ENCODE measurements at places on chromosomes 5 and 9.
A peak's percentile ranks its signal among the peaks of the same experiment; 100 is the strongest.

GRCh38 chr9:111561165-111561719 lies 36.3 kb downstream of the ZNF483 start:
- DNase-seq: no peak

DNA sequence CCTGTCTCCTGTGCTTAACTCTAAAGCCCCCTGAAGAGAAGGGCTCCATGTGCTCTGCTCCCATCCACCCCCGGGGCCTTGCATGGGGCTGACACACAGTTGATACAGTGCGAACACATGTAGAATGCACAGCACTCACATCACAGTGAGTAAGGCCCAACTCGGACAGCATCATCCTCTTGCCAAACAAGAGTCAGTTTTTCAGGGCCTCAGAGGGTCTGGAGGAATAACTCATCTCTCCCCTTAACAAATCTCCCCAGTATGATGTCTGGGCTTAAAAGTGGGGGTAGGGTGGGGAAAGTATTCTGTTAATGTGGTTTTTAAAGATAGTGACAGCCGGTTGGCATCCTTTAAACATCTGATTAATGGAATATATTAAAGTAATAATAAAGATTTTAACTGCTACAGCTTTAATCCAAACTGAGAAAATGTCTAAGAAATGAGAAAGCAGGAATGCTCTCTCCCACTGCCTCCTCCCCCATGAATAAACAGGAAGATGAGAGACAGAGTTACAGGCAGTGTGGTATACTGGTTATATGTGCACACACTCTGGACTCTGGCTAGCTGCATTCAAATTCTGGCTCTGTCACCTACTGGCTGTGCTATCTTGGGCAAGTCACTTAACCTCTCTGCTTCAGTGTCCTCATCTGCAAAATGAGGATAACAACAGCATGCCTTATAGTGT lies 22.5 kb downstream of the APBA1 start:
- no peak for DNase-seq

DNA sequence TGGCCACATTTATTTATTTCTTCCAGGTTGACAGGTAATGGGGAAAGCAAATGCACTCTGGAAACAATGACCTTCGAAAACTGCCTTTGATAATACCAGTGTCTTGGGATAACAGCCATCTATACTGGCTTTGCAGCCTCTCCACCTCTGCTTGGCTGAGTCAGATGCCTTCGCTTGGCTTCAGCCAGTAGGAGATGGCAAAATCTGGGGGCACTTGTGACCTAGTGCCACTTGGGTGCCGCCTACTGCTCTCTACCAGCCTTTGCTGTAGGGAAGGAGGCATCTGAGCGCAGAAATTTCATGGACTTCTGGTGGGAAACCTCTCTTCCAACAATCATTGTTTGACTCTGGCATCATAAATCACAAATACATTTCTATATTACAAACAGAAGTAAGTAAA lies 21.8 kb downstream of the FYB1 start:
- DNase-seq: no peak

- no peak for DNase-seq
Observed at GRCh38 chr5:31573494-31574142, 41.5 kb downstream of the C5orf22 start.

GRCh38 chr9:136546697-136547501 lies 1.1 kb upstream of the NOTCH1 start:
- DNase-seq: peak; percentile 80

GRCh38 chr9:105978826-105979225 lies 284.5 kb downstream of the TMEM38B start:
- no peak for DNase-seq

GRCh38 chr5:471750-472058 lies 28.7 kb downstream of the EXOC3 start:
- DNase-seq: no peak

- DNase-seq: no peak
Observed at GRCh38 chr5:147509041-147509709, 693 bp downstream of the DPYSL3 start.

GRCh38 chr9:6575324-6576034 lies 70.0 kb downstream of the GLDC start:
- no peak for DNase-seq

- no peak for DNase-seq
Observed at GRCh38 chr5:133932441-133933168, 35.8 kb downstream of the C5orf15 start.

- DNase-seq: no peak
Observed at GRCh38 chr5:76213858-76214257, 130.7 kb downstream of the SV2C start.

- no peak for DNase-seq
Observed at GRCh38 chr5:32908641-32909040, 197.5 kb downstream of the NPR3 start.

DNA sequence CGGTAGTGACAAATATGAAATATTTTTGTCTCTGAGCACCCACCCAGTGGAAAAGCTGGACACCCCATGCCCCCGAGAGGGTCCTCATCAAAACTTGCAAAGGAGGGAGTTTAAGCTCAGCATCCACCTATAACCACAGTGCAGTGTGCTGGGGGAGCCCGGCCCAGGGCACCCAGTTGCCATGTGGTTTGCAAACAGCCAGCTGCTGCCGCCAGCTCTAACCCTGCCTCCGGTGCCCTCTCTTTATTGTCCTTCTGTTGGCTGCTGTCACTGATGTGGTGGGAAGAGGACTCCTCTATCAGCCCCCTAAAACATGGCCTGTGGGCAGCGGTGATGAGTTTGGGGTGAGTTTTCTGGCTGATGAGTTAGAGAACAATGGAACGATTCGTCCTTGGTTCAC lies 160.9 kb upstream of the MVB12B start:
- no peak for DNase-seq

DNA sequence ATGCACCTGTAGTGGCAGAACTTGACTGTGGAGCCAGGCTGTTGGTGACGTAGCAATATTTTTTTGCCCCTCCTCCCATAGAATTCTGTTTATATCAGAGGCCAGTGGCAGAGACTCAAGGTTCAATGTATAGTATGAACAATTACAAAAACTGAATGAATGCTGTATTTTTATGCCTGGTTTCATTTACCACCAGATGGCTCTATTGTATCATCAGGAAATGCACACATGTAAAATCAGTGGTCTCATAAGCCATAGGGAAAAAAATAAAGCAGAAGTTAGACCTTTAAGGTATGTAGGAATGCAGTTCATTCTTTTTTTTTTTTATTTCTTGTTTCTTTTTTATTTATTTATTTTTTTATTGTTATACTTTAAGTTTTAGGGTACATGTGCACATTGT lies 43.6 kb downstream of the CCDC192 start:
- peak; percentile 55 for DNase-seq

DNA sequence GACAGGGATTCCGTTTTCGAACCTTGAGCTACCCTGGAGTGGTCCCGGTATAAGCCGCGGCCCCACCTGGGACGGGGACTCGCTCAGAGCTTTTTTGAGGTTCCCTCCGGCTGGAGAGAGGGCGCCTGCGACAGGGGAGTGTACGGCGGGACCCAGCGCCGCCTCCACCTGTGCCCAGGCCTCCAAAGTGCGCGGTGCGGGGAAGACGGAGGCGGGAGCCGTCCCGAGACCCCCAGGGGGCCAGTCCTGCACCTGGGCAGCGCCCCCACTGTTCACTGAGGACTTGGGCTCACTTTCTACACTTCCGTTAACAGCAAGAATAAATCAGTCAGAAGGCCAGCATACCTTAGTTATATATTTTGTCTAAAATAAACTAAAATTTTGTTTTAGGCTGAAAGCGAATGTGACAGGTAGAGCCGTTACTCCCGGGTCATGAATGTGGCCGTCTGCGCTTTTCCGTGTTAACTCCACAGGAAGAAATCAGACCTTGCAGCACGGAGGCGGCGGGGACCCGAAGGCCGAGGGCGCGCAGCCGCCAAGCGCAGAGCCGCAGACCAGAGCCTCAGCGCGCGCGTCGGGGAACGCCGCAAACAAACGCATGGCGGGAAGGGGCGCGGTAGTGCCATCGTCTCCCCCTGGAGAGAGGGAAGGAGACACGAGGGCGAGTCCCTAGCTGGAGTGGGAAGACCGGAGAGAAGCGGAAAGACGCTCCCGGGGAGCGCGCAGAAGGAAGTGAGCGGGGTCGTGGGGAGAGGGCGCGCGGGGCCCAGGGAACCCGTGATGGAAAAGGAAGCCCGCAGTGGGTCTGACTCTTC lies 14.1 kb downstream of the TRIM7 start:
- DNase-seq: no peak

- no peak for DNase-seq
Observed at GRCh38 chr9:134058716-134059115, 9.1 kb downstream of the BRD3 start.

- no peak for DNase-seq
Observed at GRCh38 chr9:82912645-82913044, 150.3 kb downstream of the RASEF start.

DNA sequence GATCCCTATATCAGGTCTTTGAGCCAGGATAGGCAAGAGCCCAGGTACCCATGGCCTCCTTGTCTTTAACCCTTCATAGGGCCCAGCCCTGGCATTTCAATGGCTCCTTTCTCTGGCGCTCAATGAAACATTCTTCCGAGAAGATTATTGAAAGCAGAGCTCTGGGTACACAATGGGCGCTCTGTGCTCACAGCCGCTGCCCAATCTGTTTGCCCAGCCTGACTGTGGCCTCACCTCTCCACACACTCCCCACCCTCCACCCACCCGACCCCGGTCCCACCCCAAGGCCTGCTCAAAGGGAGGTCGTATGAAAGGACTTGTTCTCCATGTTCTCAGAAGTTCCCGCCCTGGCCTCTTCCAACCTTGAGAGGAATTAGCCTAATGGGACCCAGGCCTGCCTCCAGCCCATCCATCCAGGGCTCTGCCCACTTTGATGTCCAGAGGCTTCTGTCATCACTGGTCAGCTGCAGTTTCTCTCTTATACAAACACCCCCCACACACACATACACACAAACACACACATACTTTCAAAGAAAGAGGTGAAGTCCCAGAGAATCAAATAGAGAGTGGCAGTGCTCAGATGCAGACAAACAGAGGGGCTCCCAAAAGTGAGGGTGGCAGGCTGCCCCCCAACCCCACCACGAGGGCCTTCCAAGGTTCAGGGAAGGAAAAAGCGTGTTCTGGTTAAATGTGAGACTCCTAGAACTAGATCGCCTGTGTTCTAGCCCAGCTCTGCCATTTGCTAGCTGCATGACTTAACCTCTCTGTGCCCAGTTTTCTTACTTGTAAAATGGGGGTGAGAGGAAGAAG lies 5.1 kb upstream of the ARSI start:
- no peak for DNase-seq

- DNase-seq: peak; percentile 33
Observed at GRCh38 chr5:108655750-108656450, 91.8 kb upstream of the FER start.

GRCh38 chr9:107683566-107683965 lies 194.0 kb upstream of the KLF4 start:
- no peak for DNase-seq

GRCh38 chr9:107274953-107275422 lies 8.1 kb upstream of the RAD23B start:
- peak; percentile 42 for DNase-seq

DNA sequence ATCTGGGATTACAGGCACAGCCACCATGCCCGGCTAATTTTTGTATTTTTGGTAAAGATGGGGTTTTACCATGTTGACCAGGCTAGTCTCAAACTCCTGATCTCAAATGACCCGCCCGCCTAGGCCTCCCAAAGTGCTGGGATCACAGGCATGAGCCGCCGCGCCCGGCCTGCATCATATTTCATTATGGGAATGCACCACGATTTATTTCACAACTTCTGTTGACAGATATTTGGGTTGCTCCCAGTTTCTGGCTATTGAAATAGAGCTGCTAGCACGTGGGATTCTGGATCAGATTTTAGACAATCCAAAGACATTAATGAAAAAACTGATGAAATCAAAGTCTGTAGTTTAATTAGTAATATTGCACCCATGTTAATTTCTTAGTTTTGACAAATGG lies 48.4 kb upstream of the FUBP3 start:
- DNase-seq: no peak

- DNase-seq: no peak
Observed at GRCh38 chr9:84939774-84940173, 270.2 kb downstream of the NTRK2 start.

- DNase-seq: no peak
Observed at GRCh38 chr9:14170392-14170931, 143.5 kb downstream of the NFIB start.

- DNase-seq: no peak
Observed at GRCh38 chr9:36169166-36169565, at the start of gene CCIN. Gene CCIN (plus strand): TSS chr9:36169388. CDS start chr9:36169503, 115 bp downstream.

DNA sequence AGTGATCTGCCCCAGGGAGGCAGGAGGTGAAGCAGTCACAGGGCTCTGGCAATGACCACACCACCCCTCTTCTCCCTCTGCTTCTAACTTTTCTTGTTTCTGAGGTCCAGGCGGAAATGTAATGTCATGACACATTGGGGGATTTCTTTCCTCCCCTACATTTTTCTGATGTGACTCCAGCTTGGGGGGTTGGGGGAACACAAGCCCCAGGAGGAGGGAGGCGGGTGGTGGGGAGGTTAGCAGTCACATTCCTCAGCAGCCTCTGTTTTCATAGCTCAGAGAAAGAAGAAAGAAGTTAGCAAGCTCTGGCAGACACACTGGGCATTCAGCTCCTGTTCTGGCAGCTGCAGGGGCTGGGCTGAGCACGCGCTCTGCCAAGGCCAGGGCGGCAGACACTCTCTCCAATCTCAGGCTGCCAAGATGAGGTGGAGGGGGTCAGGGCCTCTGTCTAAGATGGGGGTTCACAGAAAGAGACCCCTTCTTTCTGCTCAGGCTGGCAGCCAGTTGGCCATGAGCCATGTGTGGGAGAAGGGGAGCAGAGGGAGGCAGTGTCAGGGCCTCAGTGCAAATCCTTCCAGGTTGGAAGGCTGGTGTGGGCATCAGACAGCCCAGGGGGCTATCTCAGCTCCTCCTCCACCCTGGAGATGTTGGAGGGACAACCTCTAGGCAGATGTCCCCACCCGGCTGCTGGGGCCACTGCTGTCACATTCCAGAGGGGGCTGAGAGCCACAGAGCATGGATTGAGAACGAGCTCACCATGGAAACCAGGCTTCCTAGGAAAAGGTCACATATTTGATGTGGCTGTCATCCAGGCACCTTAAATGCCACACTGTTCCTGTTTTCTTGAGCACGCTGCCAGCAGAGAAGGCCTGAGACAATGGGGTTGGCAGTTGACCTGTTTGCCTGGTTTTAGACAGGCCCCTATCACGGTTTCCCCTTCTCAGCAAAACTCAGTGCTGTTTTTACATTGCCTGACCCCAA lies 20.1 kb upstream of the PFDN1 start:
- no peak for DNase-seq

DNA sequence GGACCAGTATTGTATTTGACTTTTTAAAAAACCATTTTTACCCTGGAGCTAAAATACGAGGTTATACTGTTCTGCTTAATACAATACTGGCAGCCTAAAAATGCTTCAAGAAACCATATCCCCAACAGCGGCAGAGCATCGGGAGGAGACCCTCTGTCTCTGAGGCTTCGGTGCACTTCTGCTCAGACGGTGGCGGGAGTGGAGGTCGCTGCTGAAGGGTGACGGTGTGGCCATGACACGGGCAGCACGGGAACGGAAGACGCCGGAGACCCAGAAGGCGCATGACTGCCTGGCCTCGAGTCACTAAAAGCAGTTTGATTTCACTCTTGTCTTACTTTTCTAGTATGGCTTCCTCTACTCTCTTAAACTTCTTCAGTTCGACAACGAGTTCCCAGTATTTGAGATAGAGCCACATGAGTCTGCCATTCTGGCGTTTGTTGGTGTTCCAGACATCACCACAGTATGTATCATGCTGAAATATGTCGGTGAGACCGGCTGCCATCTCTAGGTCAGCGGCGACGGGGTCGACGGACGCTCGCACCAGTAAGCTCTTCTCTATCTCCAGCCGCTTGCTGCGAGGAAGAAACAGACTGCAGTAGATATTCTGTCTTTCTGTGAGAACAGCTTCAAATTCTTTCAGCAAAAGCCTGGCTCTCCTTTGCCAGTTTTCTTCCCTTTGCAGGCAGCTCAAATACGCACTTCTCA lies 12.8 kb downstream of the CCDC127 start:
- no peak for DNase-seq

GRCh38 chr9:125644819-125645507 lies 62.0 kb downstream of the MAPKAP1 start:
- no peak for DNase-seq

Measured in T47D (cell line).